ENCODE measurements at places on chromosomes 3 and 15.
A peak's percentile ranks its signal among the peaks of the same experiment; 100 is the strongest.

DNA sequence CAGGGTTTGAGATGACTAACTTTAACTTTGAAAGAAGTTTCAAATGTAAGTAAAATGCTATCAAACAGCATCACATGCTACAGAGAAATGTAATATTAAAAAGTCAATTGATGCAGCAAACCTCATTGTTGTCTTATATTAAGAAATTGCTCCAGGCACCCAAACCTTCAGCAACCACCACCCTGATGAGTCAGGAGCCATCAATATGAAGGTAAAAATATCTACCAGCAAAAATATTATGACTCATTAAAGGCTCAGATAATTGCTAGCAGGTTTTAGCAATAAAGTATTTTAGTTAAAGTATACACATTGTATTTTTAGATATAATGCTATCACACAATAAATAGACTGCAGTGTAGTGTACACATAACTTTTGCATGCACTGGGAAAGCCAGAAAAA is 746.3 kb downstream of the ZPLD1 start:
- DNase-seq: no peak

- no peak for DNase-seq
Measured at GRCh38 chr3:182399978-182400737, 393.1 kb upstream of the ATP11B start.

DNA sequence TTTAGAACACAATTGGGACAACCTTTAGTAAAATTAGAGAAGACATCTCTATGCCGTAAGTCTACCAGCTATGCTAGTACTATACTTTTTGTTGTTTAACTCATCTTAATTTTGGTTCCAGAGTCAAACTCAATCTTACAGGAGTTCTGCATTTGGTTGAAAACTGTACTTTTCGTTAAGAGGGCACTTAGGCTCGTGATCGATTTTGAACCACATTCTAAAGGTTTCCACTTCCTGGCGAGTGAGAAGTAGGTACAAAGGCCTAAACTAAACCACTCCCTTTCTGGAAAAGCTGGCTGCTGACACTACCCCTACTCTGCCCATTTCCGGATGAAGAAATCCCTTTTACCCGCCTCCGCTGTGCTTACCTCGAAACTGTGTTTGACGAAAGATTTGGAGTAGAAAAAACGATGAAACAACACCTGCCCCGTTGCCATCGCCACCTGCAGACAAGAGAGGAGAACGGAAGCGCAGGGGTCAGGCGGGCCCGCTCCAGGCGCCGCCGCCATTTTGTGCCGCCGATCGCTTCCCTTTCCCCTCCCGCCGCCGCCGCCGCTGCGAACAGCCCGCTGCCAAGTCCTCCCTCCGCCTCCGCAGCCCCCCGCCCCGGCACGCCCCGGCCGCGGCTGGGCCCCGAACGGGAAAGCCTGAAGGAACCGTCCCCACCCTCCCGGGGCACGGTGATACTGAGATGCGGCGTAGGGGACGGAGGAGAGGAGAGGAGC is 748 bp downstream of the CCNL1 start:
- peak; percentile 73 for DNase-seq

GRCh38 chr3:14524311-14524711 is 15.8 kb downstream of the GRIP2 start:
- DNase-seq: no peak

GRCh38 chr3:138914870-138915502 is 32.0 kb downstream of the FOXL2 start:
- DNase-seq: no peak

DNA sequence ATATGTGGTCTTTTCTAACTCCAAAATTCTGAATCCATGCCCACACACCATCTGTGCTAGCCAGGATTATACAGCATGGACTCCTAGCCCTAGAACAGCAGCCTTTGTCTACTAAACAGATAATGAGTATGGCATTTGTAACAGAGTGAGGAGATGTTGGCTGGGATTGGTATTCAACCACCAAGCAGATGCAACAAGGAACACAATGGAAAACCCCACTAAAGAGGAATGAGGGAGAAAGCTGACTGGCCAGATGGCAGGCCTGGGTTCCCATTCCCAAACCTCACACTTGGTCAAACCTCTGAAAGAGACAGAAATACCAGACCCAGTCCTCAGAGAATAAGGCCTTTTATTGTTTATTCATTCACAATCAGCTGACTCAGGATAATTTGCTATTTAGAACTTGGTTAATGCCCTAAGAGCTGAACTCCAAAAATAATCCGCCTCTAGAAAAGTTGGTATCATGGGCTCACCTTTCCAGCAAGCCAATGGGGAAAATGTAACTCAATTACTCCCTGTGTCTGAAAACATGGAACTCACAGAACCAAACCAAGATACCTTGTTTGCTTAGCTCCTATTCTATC is 145.6 kb downstream of the LRRC3B start:
- DNase-seq: no peak

- no peak for DNase-seq
Measured at GRCh38 chr3:11385891-11386290, 113.7 kb downstream of the ATG7 start.

DNA sequence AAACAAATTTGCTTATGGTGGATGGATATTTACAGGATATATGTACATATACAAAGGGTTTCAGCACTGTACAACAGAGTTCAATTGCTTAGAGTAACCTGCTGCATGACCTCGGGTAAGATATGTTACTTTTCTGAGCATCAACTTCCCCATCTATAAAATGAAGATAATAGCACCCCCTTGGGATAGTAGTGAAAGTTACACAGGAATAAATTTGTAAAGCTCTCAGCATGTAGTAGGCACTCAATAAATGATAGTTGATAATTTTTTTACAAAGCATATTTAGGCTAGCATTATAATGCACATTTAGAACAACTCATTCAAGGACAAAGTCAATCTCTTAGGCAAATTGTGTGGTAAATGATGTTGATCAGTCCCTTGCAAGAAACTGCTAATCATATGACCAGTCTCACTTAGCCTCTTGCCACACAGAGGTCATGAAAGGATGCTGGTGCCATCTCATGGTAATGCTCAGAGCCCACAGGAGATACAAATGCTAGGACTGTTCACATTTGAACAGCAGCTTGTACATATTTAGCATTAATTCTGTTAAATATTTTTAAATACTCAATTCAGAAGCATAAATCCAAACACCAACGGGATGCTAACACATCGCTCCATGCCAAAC is 123.9 kb downstream of the MAGI1 start:
- DNase-seq: no peak

- no peak for DNase-seq
Measured at GRCh38 chr3:184337399-184337714, at the start of gene FAM131A. Gene FAM131A, plus strand, starts transcription at chr3:184337600. Its CDS starts 31 bp downstream, at chr3:184337631.

DNA sequence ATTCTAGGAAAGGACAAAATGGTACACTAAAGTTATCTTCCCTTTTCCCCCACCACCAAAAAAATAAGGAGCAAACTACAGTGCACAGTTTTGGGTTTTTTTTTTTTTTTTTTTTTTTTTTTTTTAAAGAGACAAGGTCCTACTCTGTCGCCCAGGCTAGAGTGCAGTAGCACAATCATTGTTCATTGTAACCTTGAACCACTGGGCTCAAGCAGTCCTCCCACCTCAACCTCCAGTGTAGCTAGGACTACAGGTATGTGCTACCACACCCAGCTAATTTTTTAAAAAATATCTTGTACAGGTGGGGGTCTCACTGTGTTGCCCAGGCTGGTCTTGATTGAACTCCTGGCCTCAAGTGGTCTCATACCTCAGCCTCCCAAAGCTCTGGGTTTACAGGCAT is 14.9 kb downstream of the SETD5 start:
- DNase-seq: no peak

- no peak for DNase-seq
Measured at GRCh38 chr3:149342413-149343380, 9.3 kb upstream of the TM4SF18 start.

DNA sequence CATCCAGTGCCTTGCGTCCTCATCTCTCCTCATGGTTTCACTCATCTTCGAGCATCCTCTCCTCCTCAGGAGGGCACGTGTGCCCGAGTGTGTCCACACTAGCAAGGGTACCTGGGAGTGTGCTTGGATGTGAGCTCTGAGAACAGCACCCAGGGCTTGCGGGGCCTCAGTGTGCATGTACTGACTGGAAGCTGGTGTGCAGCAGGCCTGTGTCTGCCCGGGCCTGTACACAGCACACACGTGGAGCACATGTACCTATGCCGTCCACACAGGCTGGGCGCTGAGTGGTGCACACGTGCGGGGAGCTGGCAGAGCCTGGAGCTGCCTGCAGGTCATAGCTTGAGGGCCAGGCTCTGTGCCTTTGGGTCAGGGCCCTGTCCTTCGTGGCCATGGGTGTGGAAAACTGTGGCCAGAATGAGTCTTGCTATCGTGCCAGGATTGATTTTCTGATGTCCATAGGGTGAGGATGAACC is 34.9 kb downstream of the TSPAN3 start:
- no peak for DNase-seq

Measured in activated CD4-positive, alpha-beta T cell treated with anti-CD3 and anti-CD28 coated beads for 4 hours (primary cell).